ENCODE measurements at places on chromosomes 5 and 9.

DNA sequence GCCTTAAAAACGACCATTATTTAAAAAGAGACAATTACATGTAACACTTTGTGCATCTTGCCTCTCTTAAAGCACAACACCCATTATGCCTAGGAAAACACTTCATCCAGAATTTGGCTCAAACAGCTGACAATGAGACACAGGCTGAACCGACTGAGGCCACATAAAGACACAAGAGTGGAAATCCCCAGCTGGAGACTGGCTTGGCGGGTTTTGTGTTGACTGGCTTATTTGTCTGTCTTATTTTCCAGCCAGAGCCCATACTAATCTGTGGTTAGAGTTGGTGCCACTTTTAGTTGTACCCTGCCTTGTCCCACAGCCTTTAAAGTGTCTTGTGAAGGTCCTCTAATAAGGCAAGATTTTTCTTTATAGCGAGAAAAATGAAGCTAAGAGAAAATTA, 21.2 kb downstream of the TRIM14 start:
- DNase-seq, result no peak

- DNase-seq, result no peak
Observed at GRCh38 chr9:130027533-130028365, 15.2 kb downstream of the FNBP1 start.

GRCh38 chr5:39151745-39152144, 67.6 kb downstream of the FYB1 start:
- DNase-seq, result no peak

DNA sequence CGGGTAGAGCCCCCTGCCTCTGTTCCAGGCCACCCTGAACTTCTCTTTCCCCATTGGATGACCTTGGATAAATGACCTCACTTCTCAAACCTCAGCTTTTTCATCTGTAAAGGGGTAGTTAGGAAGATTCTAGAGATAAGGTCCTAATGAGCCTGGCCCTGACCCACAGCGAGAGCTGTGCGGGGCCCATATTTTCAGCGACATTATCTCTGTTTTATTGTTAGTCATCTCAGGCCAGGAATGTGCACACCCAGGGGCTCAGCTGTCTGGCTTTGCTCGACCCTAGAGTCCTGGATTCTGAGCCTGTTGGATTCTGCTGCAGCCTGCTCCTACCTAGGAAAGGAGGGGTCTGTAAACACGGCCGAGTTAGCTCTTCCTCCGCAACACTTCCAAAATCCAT, 81.2 kb upstream of the LMX1B start:
- DNase-seq, result no peak

GRCh38 chr9:118360036-118360435, 655.8 kb downstream of the TLR4 start:
- no peak for DNase-seq

Measured in occipital lobe (tissue), 3 donors.